ENCODE measurements at places on chromosomes 16 and 17.

- no peak for DNase-seq
These were observed 13.9 kb upstream of the ZCCHC14 start for GRCh38 chr16:87506423-87507350.

DNA sequence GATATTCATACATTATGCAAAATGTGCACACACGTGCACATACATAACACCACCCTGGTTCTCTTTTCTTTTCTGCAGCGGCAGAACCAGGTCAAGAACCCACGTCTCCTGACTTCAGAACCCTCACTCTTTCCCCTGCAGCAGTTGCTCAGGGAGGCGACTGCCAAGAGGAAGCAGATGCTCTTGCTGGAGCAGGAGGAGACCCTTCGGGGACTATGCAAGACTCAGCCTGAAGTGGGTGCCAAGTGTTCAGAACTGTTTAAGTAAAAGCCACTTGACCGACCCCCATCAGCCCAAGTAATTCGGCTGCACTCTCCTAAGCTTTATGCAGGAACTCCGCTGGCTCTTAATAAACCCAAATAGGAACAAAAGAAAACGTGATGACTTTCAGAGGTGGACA, 193.8 kb downstream of the SLC39A11 start:
- no peak for DNase-seq

- DNase-seq = no peak
These were observed 107.6 kb downstream of the SPECC1 start for GRCh38 chr17:20116683-20117309.

DNA sequence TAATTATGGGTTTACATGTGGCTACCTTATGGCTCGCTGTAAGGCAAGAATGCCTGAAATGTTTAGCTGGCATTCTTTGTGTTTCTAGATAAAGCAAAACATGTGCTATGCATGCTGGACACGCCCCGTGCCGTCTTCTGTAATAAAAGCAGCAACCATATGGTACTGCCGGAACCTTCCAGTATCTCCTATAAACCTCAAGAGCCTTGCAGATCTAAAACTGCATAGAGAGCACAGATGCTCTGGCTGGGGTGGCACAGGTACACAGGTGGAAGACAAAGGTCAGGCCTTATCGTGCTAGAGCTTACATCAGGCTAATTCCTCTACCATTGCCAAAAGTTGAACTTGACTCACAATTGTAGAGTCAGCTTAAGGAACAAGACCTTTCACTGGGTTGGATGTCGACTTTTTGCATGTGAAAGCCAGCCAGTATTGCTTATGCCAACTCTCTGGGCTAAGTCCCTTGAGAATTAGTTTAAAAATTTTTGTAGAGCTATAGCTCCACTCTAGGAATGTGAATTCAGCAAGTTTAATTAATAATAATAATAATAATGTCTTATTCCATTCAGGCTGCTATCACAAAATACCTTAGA, 187.4 kb upstream of the CACNG5 start:
- DNase-seq = no peak
